ENCODE measurements at places on chromosomes 4 and X.

- DNase-seq = no peak
Measured at GRCh38 chr4:148694702-148695101, 252.5 kb upstream of the NR3C2 start.

GRCh38 chr4:73922766-73923630, 53.8 kb downstream of the CXCL1 start:
- peak; percentile 22 for DNase-seq

GRCh38 chr4:121192480-121192879, 28.4 kb upstream of the TNIP3 start:
- DNase-seq = peak; percentile 9

DNA sequence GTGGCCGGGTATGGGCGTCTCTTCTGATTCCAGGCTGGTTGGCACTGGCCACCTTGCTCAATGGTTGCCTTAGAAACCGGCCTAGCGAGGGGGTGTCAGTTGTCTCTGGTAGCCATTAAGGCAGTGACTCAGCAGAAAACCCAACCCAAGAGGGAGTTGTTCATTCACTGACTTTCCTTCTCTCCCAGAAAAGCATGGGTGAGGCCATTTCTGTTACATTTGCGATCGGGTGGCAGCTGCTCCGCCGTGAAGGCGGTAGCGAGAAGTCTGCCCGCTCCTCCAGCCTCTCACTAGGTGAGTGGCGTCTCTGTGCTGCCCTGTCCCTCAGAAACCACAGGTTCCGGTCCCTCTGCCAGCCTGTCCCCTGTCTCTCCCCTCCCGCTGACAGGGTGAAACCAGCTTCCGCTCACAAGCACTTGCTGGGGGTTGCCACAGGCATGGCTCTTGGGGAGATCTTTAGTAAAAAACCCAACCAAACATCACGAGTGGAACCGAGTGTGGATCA, 17.4 kb downstream of the IRAK1 start:
- DNase-seq = no peak

DNA sequence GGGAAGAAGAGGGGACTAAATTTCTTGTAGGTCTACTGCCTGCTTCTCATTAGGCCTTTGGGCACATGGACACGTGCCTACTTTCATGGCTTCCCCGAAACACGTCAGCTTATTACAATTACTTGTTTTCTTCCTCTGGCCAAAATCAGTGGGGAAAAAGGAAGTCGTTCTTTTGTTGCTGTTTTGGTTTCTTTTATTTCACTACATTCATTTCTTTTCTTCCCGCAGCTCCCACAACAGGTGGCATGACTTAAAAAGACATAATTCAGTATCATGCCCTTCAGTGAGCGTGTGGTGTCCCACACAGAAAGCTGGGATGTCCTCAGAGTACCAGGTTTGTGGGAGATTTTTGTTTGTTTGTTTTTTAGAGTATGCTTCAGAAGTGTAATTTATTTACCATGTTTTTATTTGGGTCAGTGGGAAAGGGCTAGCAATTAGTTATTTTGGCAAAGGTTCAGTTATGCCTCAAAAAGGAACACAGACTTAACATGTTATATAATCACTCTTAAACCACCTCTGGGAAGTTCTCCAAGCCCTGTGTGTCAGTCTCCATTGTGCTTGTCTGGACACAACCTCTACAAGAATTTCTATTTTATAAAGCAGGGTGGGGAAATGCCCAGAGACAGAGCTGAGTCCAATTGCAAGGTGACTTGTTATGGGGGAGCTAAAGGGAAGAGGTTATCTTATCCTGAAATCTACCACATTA, 44.2 kb upstream of the SPRY1 start:
- no peak for DNase-seq

GRCh38 chr4:187484186-187484585, 511.4 kb upstream of the ZFP42 start:
- no peak for DNase-seq

DNA sequence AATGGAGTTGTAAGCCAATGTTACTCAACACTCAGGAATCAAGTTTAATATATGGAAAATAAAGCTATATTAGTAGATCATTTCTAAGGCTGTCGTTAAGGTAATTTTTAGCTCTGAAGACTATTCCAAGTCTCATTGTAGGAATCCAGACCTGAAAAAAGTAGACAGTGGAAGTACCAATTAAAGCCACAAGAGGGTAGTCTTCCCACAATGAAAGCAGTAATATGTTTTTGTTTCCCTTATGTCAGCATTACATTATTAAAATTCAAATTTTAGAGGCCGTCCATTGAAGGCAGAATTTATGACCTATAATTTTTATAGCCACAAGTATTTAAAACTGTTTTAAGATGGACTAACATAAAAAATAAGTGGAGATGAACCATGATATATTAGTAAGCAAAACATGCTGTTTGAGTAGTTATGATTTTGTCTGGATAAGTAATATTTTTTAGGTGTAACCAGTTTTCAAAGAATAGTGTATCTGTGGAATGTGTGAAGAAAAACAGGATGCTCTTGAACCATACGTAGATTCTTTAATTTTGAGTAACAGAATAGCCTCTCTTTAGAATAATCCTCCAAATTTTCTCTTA, 372.6 kb upstream of the TECRL start:
- peak; percentile 62 for DNase-seq

- no peak for DNase-seq
Measured at GRCh38 chr4:4203688-4204400, 22.9 kb downstream of the OTOP1 start.

DNA sequence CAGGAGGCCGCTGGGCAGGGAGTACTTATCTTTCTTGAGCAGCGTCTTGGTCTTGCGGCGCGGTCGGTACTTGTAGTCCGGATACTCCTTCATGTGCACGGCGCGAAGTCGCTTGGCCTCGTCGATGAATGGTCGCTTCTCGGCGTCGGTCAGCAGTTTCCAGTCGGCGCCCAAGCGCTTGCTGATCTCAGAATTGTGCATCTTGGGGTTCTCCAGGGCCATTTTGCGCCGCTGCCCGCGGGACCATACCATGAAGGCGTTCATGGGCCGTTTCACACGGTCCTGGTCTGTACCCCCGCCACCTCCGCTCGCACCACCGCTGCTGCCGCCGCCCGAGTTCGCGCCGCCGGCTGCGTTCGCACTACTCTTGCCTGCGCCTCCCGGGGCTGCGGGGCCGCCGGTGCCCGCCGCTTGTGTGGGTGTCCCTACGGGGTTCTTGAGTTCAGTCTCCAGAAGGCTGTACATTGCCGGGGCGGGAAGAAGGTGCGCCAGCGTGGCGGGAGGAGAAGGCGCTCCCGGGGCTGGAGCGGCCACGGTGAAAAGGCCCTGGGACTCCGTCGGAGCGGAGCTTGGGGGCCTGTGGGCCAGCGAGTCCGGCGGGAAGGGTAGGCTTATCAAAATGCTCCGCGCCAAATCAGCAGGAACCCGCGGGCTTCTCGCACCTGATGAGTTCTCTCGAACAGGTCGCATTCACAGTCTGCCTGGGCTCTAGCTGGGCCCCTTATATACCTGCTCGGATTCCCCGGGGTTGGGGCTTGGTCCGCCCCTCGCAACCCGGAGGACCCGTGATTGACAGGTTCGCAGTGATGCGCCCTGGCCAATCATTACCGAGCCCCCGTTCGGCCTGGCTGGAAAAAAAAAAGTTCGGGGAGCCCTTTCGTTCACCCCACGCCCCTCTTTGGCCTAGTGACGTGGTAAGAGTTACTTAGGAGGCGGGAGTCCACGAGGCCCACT, at the start of gene SOX3:
SOX3 (minus strand) TSS at position 699 of the 954 bp plus-strand sequence; CDS start at position 690, 9 bp downstream.
- no peak for DNase-seq

DNA sequence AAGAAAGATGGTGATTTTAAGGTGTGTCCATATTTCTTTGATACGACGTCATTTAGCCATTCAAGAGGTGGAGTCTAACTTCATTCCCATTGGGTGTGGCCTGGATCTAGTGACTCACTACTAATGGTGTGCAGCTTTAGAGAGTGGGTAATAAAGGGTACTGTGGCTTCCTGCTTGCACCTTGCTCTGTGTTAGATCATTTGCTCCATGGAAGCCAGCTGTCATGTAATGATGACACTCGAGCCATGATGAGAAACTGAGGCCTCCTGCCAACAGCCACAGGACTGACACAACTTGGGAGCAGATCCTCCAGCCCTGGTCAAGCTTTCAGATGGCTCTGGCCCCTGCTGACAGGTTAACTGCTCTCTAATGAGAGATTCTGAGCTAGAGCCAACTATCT, 82.0 kb downstream of the UNC5C start:
- no peak for DNase-seq

DNA sequence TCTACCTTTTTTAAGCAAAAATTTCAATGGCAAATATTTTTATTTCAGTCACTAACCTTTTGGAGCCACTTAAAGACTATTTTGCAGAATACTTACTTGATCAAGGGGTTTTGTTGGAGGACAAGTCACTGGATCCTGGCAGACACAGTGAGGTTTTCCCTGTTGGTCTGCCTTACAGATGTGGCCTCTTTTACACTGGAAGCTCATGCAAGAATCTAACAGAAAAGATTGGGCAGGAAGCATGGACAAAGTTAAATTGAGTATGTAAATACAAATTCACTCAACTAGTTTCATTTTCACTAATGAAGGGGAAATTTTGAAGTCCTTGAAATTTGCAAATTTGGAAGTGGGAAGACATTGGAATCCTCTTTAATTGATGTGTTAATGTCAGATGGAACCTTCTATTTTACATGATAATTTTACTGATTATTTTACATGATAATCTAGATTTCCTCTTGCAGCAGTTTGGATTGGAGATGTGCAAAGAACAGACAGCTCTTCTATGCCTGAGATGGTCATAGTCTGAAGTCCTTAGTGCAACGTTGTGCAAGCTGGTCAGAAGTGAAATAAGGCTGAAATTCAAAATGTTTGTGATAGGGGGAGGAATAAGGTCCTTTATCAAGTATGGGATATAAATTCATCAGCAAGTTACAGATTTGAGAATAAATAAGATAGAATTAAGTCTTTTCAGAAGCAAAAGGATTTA, 38.4 kb downstream of the SPARCL1 start:
- DNase-seq = no peak

- peak; percentile 70 for DNase-seq
Measured at GRCh38 chr4:86497980-86498862, 95.9 kb upstream of the PTPN13 start.

DNA sequence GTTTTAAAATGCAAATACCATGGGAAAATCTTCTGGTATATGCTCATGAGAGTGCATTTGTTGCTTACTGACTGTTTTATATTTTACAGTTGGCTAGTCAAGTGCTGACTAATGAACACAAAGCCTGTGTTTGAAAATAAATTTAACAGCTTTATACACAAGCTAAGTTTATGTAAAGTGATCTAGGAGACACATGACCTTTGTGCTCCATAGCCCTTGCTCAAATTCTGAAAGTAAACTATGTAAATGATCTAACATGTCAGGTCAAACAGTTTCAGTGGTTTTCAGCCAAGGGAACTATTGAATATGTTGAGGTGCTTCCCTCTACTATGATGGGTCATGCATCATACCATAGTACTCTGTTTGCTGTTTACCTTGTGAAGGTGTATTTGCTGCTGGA, 36.7 kb downstream of the DIAPH2 start:
- no peak for DNase-seq

DNA sequence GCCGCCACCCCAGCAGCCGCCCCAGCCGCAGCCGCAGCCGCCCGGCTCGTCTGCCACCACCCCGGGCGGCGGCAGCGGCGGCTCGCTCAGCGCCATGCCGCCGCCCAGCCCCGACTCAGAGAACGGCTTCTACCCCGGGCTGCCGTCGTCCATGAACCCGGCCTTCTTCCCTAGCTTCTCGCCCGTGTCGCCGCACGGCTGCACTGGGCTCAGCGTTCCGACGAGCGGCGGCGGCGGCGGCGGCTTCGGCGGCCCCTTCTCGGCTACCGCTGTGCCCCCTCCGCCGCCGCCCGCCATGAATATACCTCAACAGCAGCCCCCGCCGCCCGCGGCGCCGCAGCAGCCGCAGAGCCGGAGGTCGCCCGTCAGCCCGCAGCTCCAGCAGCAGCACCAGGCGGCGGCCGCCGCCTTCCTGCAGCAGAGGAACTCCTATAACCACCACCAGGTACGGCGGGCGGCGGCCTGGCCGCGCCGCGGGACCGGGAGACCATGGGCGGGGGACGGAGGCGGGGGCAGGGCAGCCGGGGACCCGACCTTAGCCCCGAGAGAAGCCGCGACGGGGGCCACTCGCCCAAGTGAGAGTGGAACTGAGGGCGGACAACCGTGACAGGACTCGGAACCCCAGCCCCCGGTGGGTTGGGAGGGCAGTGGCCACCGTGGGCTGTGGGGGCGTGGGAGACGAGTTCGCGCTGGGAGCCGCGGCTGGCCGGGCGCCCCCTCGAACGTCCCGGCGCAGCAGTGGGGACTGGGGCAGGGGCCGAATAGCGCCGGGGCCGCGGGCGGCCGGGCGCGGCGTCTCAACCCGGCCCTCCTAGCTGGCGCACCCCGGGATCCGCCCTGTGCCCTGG, 1.8 kb downstream of the CPEB2 start:
- DNase-seq = peak; percentile 56

DNA sequence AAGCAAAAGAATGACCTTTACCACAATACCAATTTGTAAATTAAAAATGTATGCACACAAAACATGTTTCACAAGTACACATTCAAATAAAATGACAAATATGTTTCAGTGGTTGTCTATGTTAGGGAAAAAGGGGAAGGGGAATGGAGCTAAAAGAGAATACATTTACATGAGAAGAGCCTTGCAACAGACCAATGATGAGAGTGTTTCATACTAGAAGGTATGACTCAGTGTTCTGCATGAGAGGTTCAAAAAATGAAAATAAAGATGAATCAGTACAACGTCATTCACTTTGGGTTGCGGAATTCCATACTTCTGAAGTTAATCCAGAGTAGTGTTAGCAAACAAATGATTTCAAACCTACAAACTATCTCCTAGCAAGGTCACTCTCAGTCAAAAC, 51.7 kb downstream of the RPGR start:
- no peak for DNase-seq

DNA sequence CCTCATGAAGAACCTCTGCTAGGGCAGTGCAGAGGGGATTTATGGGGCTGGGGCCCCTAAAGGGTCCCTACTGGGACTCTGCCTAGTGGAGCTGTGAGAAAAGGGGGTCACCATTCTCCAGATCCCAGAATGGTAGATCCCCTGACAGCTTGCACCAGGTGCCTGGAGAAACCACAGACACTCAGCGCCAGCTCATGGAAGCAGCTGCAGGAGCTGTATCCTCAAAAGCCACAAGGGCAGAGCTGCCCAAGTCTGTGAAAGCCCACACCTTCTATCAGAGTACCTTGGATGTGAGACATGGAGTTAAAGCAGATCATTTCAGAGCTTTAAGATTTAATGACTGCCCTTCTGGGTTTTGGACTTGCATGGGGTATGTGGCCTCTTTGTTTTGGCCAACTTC, 38.6 kb downstream of the MAP9 start:
- no peak for DNase-seq

DNA sequence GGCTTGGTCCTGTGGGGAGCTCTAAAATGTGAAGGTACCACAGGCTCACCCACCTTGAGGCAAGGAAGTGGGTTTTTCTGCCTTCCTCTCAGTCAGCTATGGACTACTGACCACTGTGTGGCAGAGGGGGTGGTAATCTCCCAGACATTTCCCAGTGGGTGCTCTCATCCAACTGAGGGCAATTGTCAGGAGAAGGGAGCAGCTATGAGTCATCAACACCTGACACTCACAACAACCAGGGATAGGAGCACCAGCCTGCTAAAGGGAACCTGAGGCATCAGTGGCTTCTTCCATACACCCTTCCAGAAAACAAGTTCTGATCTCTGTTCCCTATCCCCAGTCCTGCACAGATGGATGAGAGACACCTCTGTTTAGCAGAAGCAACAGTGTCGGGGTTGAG, 468.8 kb downstream of the BCOR start:
- no peak for DNase-seq

Measured in NCI-H1417 (cell line).